ENCODE measurements at places on chromosomes 5 and 9.
A peak's percentile ranks its signal among the peaks of the same experiment; 100 is the strongest.

DNA sequence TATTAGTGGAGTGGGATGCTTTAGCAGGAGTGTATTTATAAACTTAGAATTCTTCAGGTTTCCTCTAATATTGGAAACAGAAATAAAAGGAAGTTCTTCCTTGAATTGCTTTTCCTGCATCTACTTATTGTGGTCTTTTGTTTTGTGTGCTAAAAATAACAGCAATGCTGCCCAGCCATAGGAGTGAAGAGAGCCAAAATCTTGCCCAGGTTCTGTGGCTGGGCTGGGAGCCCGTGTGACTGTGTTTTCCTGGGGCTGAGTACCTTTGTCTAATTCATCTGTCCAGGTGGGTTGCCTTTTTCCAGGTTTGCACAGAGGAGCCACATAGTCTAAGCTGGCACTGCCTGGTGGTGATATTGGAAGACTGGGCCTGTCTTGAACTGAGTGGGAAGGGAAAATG, 179.7 kb upstream of the ADAMTSL1 start:
- DNase-seq = no peak

GRCh38 chr5:55037890-55038289, 13.8 kb downstream of the GZMK start:
- DNase-seq = no peak

DNA sequence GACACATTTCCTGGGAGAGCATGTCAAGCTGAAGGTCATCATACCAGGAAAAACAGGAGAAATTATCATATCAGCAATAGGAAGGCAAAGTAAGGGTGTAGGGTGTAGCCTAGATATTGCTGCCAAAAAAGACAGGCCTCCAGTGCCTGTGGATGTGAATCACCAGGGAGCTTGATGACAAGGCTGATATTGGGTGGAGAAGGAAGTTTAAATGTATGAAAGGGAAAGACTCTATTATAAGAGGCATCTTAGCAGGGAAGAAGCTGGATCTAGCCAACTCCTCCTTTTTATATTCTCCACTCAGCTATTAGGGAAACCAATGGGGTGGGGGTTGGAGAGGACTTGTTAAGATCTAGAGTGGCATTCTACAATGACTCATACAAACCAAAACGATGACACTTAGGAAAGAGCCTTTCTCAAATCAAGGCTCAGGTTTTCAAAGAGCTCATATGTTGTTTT, 13.4 kb upstream of the TXNDC8 start:
- DNase-seq = peak; percentile 58

DNA sequence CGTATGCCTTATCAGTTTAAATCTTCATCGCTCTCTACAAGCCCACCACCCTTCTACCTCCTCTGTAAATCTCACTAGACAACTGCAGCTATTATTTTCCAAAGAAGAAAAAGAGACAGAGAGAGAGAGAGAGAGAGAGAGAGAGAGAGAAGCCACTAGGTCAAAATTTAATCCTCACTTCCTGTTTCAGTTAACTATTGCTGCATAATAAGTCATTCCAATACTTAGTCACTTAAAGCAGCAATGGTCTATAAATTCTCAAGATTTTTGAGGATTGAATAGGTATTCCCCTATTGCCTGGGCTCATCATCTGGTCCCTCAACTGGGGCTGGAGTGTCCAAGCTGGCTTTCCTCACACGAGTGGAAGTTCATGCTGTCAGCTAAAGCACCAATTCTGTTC, 68.8 kb downstream of the ITGA1 start:
- DNase-seq = no peak

DNA sequence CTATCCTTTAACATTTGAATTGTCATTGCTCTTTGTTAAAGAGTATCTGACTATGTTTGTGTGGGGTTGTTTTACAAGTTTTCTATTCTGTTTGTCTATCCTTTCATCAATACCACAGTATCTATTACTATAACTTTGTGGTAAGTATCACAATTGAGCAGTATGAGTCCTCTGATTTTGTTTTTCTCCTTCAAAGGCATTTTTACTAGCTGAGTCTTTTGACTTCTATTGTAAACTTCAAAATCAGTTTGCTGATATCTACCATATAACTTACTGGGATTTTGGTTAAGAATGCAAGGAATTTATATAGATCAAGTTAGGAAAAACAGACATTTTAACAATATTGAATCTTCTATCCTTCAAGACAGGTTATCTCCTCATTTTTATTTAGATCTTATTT, 789.8 kb upstream of the PTPRD start:
- DNase-seq = no peak

DNA sequence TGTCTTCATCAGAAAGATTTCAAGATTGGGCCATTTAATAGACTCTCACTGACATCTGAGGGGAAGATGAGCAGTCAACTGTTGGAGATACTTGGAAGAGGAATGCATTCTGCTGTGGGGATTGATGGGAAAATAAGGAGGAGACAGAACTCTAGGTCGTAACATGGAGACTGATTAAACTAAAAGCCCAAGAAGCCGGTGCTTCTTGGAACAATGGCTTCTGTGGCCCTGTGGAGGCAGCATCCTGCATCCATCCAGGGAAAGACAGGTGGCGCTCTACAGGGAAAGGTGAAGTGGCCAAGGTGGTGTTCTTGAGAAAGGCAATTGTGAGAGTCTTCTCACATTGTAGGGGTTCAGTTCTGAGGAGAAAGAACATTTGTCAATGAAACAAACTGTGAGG, 31.3 kb downstream of the ZFAND5 start:
- DNase-seq = no peak

GRCh38 chr9:80061096-80061495, 489.3 kb downstream of the TLE4 start:
- no peak for DNase-seq

DNA sequence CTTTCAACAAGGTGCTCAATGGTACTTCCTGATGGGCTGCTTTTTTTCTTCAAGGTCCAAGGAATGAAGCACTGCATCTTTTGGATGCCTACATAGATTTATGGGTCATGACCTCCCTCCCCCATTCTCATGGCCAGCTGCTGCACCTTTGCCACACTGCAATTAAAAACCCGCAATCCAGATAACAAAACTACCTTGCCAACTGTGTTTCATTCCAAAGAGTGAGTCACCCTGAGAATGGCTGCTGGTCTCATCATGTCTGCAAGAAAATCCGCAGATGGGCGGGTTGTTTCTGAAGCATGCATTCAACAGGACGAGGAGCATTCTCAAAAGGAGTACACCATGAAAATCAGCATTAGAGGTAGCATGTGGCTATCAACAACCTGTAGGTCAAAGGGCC, 139.8 kb downstream of the ELAVL2 start:
- peak; percentile 15 for DNase-seq

- DNase-seq = peak; percentile 75
Observed at GRCh38 chr5:32092938-32093812, 80.9 kb downstream of the GOLPH3 start.

DNA sequence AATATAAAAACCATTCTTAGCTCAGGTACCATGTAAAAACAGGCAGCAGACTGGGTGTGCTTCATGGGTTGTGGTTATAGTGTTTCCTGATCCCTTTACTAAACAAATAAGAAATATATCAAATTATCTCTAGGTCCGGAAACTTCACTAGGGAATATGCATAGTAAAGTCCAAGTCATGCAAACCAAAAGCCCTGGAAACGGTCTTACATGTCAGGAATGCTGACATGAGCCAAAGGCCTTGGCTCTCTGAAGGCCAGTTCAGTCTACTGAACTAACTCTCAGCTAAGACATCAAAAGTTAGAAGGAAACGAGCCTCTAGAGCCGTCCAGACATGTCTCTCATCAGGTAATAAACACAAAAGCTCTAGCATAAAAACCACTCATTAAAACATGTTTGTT, 778.9 kb upstream of the ZNF608 start:
- no peak for DNase-seq

DNA sequence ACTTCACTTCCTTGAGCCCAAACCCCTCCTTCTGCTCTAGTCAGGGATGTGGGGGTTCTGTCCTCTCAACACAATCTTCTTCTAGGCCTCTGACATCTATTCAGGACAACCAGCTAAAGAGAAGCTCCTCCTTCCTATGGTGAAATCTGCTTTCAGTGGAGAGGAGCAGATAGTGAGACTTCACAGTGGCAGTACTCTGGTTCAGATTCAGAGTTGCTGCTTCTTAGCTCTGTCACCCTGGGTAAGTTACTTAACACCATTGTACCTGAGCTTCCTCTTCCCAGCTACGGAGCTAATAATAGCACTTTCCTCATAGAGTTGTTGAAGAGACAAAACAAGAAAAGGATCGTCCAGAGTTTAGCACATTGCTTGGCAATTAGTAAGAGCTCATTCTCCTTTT, 77.3 kb upstream of the LARP1 start:
- DNase-seq = no peak

GRCh38 chr5:60538955-60539866, 160.8 kb downstream of the DEPDC1B start:
- DNase-seq = no peak

GRCh38 chr9:130995086-130996011, 13.6 kb upstream of the LAMC3 start:
- DNase-seq = peak; percentile 24

GRCh38 chr5:177484902-177485549, 11.6 kb upstream of the DBN1 start:
- DNase-seq = no peak

- no peak for DNase-seq
Observed at GRCh38 chr9:112002131-112002846, 105.7 kb downstream of the UGCG start.

- DNase-seq = no peak
Observed at GRCh38 chr9:105401651-105402050, 46.2 kb upstream of the FSD1L start.

DNA sequence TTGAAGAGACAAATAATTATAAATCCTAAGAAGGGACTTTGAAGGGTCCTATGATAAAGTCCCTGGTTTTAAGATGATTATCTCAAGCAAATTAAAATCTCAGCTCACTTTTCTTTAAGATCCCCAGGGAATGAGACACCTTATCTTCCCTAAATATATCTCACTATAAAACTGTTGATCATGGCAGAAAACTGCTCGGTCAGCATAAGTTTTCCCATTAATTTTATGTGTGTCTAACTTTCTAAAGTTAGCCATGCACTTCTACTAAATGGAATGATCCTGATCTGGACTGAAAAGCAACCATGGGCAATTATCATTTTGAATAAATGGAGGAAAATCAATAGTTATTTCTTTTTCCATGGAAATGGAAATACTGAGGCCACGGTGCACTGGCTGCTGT, 314.5 kb downstream of the TRPM3 start:
- no peak for DNase-seq

DNA sequence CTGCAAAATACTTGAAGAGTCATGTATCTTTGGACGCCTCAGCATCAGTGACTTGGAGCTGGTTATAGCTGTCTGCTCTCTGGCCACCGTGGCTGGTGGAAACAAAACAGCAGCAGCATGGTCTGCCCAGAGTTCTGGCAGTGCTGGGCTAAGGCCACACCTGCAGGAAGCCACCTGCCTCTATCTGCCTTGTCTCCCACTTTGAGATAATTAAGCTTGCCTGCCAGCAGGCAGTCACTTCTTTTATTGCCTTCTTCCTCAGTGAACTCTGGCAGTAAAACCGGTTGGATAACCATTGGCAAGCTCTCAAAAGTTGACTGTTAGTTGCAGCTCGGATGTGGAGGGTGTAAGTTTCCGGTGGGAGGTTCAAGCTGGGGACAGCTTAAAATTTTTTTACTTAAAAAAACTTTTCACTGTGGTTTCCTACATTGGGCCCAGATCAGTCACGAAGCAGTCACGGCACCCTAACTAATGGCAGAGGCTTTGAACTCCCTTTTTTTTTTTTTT, 4.9 kb downstream of the SMIM3 start:
- DNase-seq = peak; percentile 86

DNA sequence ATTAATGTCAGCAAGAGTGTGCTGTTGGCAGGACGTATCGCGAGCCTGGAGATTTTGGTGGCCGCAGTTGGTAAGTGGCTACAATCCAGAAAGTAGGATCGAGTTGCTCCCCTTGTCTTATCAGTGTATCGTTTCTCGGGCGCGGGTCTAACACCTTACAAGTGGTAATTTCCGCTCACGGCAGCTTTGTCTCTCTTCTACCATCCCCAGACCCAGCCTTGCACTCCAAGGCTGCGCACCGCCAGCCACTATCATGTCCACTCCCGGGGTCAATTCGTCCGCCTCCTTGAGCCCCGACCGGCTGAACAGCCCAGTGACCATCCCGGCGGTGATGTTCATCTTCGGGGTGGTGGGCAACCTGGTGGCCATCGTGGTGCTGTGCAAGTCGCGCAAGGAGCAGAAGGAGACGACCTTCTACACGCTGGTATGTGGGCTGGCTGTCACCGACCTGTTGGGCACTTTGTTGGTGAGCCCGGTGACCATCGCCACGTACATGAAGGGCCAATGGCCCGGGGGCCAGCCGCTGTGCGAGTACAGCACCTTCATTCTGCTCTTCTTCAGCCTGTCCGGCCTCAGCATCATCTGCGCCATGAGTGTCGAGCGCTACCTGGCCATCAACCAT, 1.1 kb downstream of the PTGER4 start:
- DNase-seq = no peak

DNA sequence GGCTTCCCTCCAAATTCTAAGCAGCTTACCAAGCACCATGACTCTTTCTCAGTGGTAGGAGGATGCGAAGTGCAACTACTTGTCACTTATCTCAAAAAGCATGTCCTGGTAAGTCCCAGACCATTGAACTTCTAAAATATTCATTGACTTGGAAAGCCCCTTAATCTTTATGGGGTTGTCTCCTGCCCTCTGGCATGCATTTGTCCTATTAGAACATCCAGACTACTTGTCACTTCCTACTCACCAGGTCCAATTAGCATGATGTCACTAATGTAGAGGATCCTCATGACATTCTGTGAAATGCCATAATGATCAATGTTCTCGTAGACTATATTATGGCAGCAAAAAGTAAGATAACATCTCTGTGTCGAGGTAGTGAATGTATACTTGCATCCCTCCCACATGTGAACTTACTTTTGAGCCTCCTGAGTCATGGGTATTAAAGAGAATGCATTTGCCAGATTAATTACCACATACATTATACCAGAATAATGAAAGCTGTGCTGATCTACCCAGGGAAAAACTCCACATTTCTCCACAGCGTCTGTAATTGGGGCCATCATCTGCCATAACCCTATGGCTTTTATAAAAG, 63.5 kb upstream of the RAD23B start:
- DNase-seq = no peak

DNA sequence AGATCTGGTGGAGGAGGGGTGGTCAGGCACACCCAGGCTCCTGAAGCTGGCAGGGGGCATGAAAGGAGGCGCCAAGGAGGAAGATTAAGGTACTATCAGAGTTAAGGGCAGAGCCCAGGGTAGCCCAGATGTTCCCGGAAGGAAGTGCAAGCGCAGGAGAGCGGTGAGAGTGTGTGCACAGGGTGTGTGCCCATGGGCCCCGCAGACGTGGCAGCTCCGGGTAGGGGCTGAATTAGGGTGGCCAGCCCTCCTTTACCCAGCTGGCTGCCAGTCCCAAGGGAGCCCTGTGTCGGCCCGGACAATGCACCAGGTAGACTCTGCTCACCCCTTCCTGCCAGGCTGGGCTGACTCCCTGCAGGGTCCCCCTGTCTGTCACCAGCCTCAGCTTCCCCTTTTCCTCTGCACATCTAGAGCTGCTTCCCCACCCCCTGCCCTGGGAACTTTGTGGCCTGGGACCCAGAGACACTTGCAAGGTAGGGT, at the start of gene SMIM33:
SMIM33 (plus strand) TSS at position 184 of the 480 bp plus-strand sequence; CDS start at position 302, 118 bp downstream.
- no peak for DNase-seq

Data from astrocyte of the cerebellum (primary cell).